ENCODE measurements at places on chromosomes 12 and 14.
A peak's percentile ranks its signal among the peaks of the same experiment; 100 is the strongest.

- no peak for DNase-seq
Measured at GRCh38 chr12:129659961-129660622, 243.7 kb downstream of the TMEM132D start.

DNA sequence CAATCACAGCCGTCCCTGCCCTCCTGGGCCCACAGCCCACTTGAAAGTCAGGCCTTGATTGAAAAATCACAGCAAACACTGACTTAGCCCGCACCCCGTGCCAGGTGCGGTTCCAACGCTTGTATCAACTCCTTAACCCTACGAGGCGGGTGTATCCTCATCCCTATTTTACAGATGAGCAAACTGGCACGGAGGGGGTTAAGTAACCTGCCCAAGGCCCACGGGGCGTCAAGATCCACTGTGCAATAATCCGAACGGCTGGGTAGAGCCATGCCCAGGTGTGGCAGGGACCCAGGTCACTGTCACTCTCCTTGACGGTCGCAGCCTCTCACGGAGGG lies 583 bp downstream of the DNAH10 start:
- DNase-seq, result no peak

DNA sequence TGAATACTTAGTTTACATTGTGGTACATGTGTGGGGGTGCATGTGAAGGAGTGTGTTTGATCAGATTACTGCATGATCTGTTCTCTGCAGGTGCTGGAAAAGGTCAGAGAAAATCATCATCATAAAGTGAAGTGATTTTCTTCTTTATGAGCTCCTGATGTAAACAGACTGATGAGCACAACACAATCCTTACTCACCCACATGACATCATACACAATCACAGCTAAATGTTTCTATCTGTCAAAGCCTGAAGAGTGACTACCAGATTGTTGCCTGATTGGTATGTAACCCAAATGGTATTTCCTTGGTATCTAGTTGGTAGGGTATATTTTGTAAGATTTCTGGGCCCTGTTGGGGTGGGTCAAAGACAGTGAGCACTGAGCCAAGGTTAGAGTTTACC lies 270.8 kb downstream of the FOXG1 start:
- no peak for DNase-seq

GRCh38 chr12:132176920-132177551 lies 32.8 kb downstream of the NOC4L start:
- DNase-seq, result no peak

DNA sequence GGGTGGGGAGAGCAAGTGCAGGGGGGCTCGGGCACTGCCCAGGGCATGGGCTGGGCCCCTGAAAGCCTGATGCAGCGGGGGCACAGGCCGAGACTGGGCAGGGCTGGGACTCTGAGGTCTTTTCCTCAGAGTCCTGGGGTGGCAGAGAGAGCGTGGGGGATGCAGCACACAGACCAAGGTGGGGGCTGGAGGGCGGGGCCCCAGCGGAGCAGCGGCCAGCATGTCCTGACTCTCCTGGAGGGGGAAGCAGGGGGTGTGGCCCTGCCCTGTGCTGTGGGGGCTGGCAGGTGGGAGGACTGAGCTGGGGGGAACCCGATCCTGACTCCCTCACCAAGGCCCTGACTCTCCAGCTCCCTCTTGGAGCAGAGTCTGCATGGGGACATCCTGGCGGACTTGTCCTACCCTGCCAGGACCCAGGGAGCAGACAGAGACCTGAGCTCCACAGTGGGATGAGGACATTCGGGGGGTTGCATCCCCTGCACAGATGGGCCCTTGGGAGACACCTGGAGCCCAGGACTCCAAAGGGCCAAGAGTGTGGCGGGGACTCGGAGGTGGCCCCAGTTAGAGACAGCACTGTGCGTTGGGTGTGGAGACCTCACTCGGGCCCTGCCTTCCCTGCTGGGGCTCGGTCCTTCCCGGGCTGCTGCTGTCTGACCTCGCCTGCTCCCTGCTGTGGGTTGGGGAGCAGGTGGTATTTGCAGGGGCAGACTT lies 326.1 kb downstream of the TMEM121 start:
- no peak for DNase-seq

- no peak for DNase-seq
Measured at GRCh38 chr12:117025481-117026151, 73.6 kb downstream of the TESC start.

GRCh38 chr12:117236456-117237001 lies 46.3 kb upstream of the FBXO21 start:
- peak; percentile 32 for DNase-seq

DNA sequence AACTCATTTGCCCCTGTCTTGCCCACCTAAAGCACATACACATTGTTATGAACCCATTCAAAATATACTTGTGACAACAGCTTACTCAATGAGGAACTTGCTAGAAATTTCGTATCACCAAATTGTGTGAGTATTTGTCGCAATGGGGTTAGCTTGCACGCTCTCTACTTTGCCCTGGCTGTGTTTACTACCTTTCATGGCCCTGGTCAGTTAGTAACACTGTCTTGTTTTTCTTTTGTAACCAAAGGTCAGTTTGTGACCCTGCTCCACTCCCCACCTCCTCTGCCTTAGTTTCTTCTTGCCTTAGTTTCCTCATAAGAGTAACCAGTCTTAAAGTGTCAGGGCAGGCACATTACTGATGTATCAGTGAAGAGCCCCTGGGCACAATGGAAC lies 205.8 kb upstream of the EEA1 start:
- no peak for DNase-seq

Data from stimulated activated CD8-positive, alpha-beta memory T cell treated with anti-CD3 and anti-CD28 coated beads, Interleukin-7, amount 100 ng/mL, for 1 hour (primary cell).